Cardiac septum (tissue), 1 donor: ENCODE measurements at places on chromosomes 3 and 15. TPM values are rescaled to one million over a fixed set of nuclear protein-coding genes. Genes with fewer than 3 reads are reported as not detected.

CHRNB4 gene
- not detected for total RNA-seq

DNA sequence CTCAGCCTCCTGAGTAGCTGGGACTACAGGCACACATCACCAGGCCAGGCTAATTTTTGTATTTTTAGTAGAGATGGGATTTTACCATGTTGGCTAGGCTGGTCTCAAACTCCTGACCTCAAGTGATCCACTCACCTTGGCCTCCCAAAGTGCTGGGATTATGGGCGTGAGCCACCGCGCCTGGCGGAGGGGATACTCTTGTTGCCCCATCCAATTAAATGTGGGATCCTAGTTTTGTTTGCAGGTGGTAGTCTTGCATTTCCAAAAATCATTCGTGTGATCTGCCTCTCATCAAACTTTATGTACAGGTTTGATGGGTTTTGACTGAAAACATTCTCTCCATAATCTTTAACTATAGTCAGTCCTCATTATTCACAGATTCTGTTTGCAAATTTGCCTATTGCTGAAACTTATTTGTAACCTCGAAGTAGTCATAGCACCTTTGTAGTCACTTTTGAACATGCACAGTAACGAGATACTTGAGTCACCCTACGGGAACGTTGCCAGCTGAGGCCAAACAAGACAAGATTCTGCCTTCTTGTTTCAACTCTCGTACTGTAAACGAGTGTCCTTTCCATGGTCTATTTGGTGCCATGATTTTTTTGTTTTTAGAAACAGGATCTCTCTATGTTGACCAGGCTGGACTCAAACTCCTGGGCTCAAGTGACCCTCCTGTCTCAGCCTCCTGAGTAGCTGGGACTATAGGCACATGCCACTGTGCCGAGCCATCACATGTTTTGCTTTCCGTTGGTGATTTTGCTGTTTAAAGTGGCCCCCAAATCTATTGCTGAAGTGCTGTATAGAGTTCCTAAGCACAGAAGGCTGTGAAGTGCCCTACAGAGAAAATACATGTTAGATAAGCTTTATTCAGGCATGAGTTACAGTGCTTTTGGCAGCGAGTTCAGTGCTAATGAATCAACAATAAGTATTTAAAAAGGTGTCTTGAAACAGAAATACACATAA lies 8.1 kb upstream of the MAPK6 start:
- DNase-seq: no peak

SEMA6D gene
- total RNA-seq: 9.9 TPM

RTP3 gene
- not detected for total RNA-seq

- DNase-seq: no peak
Observed at GRCh38 chr15:52037889-52038505, 19.0 kb downstream of the MAPK6 start.

GRCh38 chr15:51917493-51917892 lies 54.1 kb downstream of the LEO1 start:
- no peak for DNase-seq

DNA sequence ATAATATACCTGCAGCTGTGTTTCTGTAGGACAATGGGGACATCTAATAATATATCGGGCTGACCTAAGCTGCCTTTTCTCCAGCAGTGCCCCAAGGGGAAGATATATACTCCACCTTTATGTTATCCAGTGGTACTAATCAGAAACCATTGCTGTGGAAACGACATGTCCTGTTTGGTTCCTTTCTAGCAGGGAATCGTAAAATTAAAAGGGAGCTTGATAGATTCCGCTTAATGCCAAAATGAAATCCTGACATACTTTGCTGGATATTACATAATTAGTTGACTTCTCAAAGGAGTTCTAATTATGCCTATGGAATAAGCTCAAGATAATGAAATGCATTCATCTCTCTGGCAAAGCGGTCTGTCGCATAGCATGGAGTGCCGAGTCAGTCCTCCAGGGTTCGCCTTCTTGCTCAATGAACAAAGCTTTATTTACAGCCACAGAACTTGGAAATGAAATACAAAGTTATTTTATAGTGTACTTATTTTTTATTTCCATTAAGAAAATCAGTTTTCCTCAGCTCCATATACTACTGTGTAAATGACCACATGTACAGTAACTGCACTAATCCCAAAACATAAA lies 262.8 kb downstream of the LRTM1 start:
- DNase-seq: no peak
